Muscle of leg (tissue), 16 donors: ENCODE measurements at places on chromosomes 4 and X.

DNA sequence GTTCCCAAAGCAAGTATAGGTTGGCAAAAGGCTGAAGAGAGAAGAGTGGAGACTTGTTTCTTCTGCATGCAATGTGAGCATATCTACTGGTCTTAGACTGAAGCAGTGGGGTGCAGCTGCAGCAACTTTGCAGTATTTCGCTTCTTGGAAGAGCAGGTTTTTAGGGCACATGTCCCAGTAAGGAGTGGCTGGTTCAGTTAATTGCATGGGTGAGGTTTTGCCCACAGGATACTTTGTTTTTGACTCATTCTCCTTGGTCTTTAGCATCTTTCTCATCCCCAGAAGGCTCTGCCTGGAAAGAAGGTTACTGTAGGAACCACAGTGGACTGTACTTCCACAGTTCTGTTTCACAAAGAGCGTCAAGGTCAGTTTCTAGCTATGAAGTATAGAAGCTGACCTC is 68.0 kb upstream of the NR3C2 start:
- no peak for DNase-seq

- no peak for DNase-seq
These were observed 53.1 kb downstream of the USP11 start for GRCh38 chrX:47285836-47286320.

DNA sequence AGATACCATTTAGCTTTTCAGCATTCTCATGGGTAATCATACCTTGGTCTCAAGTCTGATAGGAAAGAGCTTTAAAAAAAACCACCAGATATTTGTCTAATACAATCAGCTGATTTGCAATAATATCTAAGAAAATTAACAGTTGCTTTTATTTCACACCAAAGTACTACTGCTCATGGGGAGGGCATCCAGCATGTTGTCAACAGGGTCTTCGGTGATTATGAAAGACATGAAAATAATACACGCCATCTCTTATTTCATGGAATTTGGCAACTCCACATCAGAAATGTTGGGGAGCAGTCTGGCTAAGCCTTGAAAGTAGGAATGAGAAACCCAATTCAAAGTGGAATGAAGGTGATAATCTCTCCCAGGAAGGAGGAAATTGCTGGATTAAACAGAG is 3.0 kb downstream of the ASB5 start:
- DNase-seq, result no peak

- DNase-seq, result no peak
These were observed 80.8 kb downstream of the HTRA3 start for GRCh38 chr4:8350352-8350751.

DNA sequence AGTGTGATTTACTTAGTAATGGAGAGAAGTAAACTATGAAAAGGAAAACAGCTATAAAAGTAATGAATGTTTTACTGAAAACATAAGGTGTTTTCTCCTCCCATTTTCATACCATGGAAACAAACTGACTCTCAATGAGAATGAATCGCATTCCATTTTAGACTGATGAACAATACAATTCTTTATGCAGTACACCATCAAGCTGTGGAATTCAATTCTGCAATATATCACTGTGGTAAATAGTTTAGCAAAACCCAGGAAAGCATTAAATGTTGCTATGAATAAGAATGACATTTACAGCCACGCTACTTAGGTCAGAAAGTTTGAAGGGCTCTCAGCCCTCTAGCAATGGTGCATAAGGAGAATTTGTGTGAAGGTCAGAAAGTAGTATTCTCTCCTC is 7.4 kb downstream of the DCAF8L2 start:
- peak; percentile 6 for DNase-seq

DNA sequence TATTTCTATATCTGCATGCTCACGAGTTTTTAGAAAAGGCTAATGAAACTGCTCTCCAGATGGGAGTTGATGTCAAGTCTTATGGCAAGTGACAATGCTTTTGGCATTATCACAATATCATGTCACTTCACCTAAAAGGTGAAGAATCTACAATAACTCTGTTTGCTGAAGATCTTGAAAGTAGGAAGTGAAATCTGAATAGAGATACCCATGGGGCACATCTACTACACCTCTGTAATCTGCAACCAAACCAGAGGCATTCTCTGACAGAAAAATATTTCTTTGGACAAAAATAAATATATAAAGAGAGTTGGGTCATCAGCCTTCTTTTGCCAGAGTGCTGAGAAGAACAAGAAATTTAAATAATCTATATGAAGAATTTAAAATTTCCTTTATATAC is 3.9 kb upstream of the VAMP7 start:
- DNase-seq, result no peak

DNA sequence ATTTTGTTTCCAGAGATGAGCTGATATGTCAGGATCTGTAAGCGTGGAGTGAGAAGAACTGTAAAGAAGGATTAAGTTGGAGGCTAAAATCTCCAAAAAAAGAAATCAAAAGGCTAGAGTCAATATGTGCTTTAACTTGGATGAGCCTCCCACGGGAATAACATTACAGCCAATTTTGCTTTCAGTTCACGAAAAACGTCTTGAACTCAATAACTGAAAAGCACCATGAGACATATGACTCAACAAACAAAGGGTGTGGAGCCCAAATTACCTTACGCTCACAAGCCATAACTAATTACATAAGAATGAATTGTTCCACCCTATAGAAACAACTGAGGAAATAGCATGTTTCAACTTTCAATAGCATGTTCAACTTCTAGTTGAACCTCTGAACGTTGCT is 22.3 kb downstream of the TMPRSS11D start:
- peak; percentile 82 for DNase-seq

DNA sequence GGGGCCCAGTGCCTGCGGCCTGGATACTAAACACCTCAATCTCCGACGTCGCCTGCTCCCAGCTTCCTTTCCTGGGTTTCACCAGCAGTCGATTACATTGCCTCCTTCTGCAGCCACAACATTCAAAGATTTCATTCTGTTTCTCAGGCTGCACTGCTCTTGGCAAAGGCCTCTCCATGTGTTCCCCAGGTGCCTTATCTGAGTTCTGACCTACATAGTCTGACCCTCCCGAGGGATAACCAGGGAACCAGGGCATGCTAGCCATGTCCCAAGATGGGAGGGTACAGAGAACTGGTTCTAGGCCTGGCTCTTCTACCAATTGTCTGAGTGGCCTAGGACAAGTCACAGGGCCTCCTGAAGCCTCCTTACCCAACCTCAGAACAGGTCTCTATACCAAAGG is 62.2 kb upstream of the ACSL1 start:
- DNase-seq, result no peak
